ENCODE measurements at places on chromosomes 5 and 9.
A peak's percentile ranks its signal among the peaks of the same experiment; 100 is the strongest.

- no peak for DNase-seq
- no peaks in the 10 kb centered on the region for H3K36me3 ChIP-seq
- no peak overlapping the region for H3K4me3 ChIP-seq
- H3K4me1 ChIP-seq = no peaks in the 10 kb centered on the region
These were observed 81.2 kb downstream of the PHAX start for GRCh38 chr5:126681970-126682369.

GRCh38 chr5:72152545-72152944 is 45.3 kb downstream of the MAP1B start:
- peaks cover 23% of the 10 kb centered on the region for H3K4me1 ChIP-seq
- no peak for DNase-seq
- no peaks in the 10 kb centered on the region for H3K27me3 ChIP-seq
- no peaks in the 10 kb centered on the region for H3K36me3 ChIP-seq

DNA sequence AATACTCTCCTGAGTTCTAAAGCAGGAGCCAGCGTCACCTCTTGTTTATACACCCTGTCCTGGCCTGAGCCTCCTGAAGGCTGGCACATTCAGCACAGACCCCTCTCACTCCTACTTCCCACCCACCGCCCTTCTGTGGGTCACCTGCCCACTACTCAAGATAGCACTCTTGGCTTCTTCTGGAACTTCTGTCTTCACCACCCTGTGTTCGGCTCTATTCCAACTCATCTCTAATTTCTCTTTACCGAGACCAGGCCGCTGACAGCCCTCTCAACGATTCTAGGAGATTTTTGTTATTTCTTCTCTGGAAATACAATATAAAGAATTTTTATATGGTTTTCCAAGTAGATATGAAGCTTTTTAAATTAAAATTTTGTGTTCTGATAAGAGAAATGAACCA is 57.4 kb downstream of the IRF1 start:
- H3K36me3 ChIP-seq = no peaks in the 10 kb centered on the region
- no peaks in the 10 kb centered on the region for H3K27me3 ChIP-seq
- DNase-seq = peak; percentile 18
- H3K4me3 ChIP-seq = no peak overlapping the region
- no peak overlapping the region for H3K27ac ChIP-seq
- peaks cover 21% of the 10 kb centered on the region for H3K4me1 ChIP-seq

DNA sequence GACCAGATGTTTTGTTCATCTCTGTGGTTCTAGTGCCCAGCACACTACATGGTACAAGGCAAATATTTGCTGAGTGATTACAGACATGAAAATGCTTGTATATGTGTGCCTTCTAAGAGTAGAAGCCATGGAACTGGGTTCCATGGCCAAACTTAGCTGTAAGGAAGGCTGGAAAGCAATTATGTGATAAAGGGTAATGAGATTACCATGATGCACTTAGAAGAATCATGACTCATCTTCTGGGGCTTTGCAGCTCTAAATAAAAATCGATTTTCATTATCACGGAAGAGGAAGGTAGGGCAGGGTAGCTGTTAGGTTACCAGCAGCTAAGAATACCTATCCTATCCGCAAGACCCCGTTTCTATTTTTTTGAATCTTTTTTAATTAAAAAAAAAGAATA is 28.0 kb downstream of the RFK start:
- no peaks in the 10 kb centered on the region for H3K36me3 ChIP-seq
- no peak overlapping the region for H3K27ac ChIP-seq
- DNase-seq = no peak
- no peak overlapping the region for H3K4me3 ChIP-seq
- H3K27me3 ChIP-seq = no peaks in the 10 kb centered on the region
- H3K4me1 ChIP-seq = peaks cover 15% of the 10 kb centered on the region

GRCh38 chr5:17406423-17406838 is 91.6 kb upstream of the TAF11L2 start:
- no peaks in the 10 kb centered on the region for H3K27me3 ChIP-seq
- DNase-seq = no peak
- H3K27ac ChIP-seq = peak overlapping the region; percentile 70

DNA sequence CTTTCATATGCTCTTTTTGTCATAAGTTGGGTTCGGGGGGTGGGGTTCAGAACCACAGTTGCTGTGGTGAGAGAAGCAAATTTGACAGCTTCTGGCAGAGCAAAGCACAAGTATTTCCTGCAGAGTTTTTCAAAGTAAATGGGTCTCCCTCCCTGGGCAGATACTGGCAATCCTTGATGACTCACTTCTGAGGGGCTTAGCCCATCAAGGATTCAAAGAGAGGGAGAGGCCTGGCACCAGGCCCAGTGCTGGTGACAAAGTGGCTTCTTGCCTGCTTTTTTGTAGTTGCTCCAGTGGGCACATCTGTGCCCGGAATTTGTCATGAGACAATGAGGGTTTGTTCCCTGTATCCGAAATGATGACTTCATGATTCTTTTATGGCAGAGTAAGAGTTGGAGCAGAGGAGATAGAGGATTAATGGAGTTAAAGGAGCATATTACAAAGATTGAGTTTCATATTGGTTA is 46.6 kb upstream of the TNC start:
- peaks cover 26% of the 10 kb centered on the region for H3K4me1 ChIP-seq
- no peak for DNase-seq
- no peaks in the 10 kb centered on the region for H3K27me3 ChIP-seq

DNA sequence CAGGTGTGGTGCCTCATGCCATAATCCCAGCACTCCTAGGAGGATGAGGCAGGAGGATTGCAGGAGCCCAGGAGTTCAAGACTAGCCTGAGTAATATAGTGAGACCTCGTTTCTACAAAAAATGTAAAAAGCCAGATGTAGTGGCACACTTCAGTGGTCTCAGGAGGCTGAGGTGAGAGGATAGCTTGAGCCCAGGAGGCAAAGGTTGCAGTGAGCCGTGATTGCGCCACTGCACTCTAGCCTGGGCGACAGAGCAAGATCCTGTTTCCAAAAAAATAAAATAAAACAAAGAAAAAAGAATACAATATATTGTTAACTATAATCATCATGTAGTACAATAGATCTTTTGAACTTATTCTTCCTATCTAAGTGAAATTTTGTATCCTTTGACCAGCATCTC is 16.3 kb downstream of the NLN start:
- no peak overlapping the region for H3K4me3 ChIP-seq
- DNase-seq = no peak
- H3K4me1 ChIP-seq = peaks cover 7% of the 10 kb centered on the region
- no peak overlapping the region for H3K27ac ChIP-seq
- no peaks in the 10 kb centered on the region for H3K27me3 ChIP-seq
- H3K36me3 ChIP-seq = peaks cover 13% of the 10 kb centered on the region

- H3K27ac ChIP-seq = peak overlapping the region; percentile 89
- no peak overlapping the region for H3K4me3 ChIP-seq
- peaks cover 51% of the 10 kb centered on the region for H3K4me1 ChIP-seq
- H3K27me3 ChIP-seq = no peaks in the 10 kb centered on the region
- no peaks in the 10 kb centered on the region for H3K36me3 ChIP-seq
- DNase-seq = no peak
These were observed 262.1 kb upstream of the KLF4 start for GRCh38 chr9:107751567-107752210.

GRCh38 chr9:71144495-71144894 is 23.1 kb upstream of the TRPM3 start:
- no peaks in the 10 kb centered on the region for H3K36me3 ChIP-seq
- H3K4me1 ChIP-seq = no peaks in the 10 kb centered on the region
- no peak for DNase-seq
- no peaks in the 10 kb centered on the region for H3K27me3 ChIP-seq
- no peak overlapping the region for H3K27ac ChIP-seq

DNA sequence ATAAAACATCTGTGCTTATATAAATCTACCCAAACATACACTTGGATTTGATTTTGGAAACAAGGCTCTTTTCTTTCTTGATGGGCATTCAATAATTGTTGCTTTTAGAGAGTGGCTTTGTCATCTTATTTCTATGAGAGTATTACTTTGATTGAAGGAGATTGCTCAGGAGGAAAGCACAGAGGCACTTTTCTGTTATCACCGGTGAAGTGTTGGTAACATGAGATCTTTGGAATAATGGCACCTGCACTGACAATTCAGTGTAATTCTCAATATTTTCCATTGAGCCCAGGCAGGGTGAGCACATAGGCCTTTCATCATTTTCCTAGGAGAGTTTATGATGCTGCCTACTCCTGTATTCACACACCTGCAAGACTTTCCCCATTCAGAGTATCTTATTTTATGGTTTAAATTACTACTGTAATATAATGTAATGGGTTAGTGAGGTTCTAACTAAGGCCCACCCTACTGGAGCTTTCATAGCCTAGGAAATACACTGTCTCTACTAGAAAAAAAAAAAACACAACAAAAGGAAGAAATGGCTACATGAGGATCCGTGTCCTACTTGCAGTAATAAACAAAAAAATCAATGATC is 244.3 kb downstream of the DENND1A start:
- no peaks in the 10 kb centered on the region for H3K27me3 ChIP-seq
- DNase-seq = no peak
- H3K4me3 ChIP-seq = no peak overlapping the region
- no peaks in the 10 kb centered on the region for H3K4me1 ChIP-seq
- no peaks in the 10 kb centered on the region for H3K36me3 ChIP-seq

GRCh38 chr5:40309851-40310250 is 369.9 kb upstream of the PTGER4 start:
- no peak overlapping the region for H3K27ac ChIP-seq
- H3K4me3 ChIP-seq = no peak overlapping the region
- H3K27me3 ChIP-seq = no peaks in the 10 kb centered on the region

DNA sequence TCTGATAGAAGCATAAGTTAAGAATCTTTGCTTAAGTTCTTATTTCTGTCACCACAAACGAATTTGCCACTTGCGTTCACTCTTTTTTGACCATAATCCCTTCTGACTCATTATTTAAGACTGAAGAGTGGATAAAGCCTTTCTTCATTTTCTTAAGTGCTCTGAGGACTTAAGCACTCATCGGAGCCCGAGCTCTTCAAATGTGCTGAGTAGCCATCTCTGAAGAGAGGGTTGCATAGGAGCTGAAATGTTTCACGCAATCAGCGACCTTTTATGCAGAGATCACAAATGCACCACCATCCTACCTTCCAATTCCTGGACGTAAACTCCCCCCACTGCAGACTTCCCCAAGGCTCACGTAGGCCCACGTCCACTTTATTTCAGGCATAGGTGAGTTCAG is 699.2 kb downstream of the IRX1 start:
- H3K27ac ChIP-seq = no peak overlapping the region
- H3K4me1 ChIP-seq = no peaks in the 10 kb centered on the region
- DNase-seq = no peak
- H3K27me3 ChIP-seq = no peaks in the 10 kb centered on the region

DNA sequence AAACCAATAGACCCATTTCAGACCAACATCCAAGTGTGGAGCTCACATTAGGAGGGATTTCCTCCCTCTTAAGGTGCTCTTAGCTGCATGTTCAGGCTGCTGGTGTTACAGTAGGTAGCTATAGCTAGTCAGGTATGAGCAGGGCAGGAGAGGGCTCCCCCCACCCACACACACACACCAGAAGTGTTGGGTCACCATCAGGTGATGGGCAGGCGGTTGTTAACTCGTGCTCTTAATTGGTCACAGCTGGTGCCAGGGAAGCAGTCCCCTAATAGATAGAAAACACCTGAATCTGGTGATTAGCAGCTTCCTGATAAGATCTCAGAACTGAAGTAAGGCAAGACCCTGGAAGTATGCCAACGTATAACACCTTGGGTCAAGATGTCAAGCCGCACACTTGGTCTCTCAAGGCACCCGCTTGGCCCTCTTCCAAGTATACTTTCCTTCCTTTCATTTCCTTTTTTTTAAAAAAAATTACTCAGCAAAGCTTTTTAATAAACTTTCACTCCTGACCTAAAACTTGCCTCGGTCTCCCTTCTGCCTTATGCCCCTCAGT is 532.4 kb downstream of the DNAH5 start:
- no peaks in the 10 kb centered on the region for H3K36me3 ChIP-seq
- DNase-seq = no peak

DNA sequence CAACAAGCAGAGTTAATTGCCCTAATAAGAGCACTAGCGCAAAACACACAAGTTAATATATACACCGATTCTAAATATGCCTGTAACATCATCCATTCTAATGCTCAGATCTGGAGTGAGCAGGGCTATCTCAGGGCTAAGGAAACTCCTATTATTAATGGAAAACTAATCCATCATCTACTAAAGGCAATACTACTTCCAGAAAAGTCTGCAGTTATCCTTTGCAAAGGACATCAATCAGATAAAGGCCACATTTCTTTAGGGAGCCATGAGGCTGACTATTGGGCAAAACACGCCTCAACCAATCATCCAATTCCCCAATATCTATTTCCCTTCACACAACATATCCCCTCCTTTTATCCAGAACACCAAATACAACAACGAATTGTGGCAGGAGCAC is 1032.3 kb upstream of the NUDT12 start:
- no peaks in the 10 kb centered on the region for H3K4me1 ChIP-seq
- no peak overlapping the region for H3K27ac ChIP-seq
- no peak for DNase-seq
- no peaks in the 10 kb centered on the region for H3K27me3 ChIP-seq
- H3K4me3 ChIP-seq = no peak overlapping the region
- no peaks in the 10 kb centered on the region for H3K36me3 ChIP-seq

- no peak overlapping the region for H3K27ac ChIP-seq
- no peaks in the 10 kb centered on the region for H3K27me3 ChIP-seq
- no peaks in the 10 kb centered on the region for H3K4me1 ChIP-seq
- no peak for DNase-seq
- H3K4me3 ChIP-seq = no peak overlapping the region
These were observed 137.6 kb downstream of the CMYA5 start for GRCh38 chr5:79827159-79827629.

DNA sequence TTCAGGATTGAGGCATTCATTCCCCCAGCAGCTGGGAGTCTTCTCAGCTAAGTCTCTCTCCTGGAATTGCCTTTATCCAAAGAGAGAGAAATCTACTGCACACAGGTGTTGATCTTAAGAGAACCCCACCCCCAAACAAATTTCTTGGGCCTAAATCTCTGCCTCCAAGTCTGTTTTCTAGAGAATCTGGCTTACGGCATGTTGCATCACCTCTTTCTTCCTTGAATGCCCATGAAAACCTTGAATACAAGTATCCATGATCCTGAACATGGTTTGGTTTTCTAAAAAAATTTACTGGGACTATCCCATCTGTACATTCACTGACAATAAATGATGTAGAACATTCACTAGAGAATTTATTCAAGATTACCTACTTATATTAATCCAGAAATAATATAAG is 401.6 kb downstream of the PDE4D start:
- no peaks in the 10 kb centered on the region for H3K4me1 ChIP-seq
- no peak overlapping the region for H3K4me3 ChIP-seq
- H3K27ac ChIP-seq = no peak overlapping the region
- no peak for DNase-seq
- no peaks in the 10 kb centered on the region for H3K36me3 ChIP-seq

- no peaks in the 10 kb centered on the region for H3K27me3 ChIP-seq
- no peak overlapping the region for H3K4me3 ChIP-seq
- DNase-seq = no peak
- peaks cover 52% of the 10 kb centered on the region for H3K36me3 ChIP-seq
- H3K27ac ChIP-seq = peak overlapping the region; percentile 2
- H3K4me1 ChIP-seq = peaks cover 2% of the 10 kb centered on the region
These were observed 6.8 kb downstream of the RPS14 start for GRCh38 chr5:150442699-150443080.

- H3K27me3 ChIP-seq = no peaks in the 10 kb centered on the region
- no peaks in the 10 kb centered on the region for H3K36me3 ChIP-seq
- no peak for DNase-seq
- H3K4me3 ChIP-seq = no peak overlapping the region
- no peak overlapping the region for H3K27ac ChIP-seq
These were observed 209.1 kb upstream of the KCNN2 start for GRCh38 chr5:114152656-114153360.

- no peaks in the 10 kb centered on the region for H3K27me3 ChIP-seq
- peak overlapping the region; percentile 75 for H3K27ac ChIP-seq
- H3K4me1 ChIP-seq = peaks cover 18% of the 10 kb centered on the region
- peak overlapping the region; percentile 49 for H3K4me3 ChIP-seq
These were observed 518 bp downstream of the UBE2B start for GRCh38 chr5:134371834-134372340.
